H1 (cell line): ENCODE measurements at places on chromosomes 3 and 15.

- H3K4me1 ChIP-seq = no peaks in the 10 kb centered on the region
- no peak for DNase-seq
- no peak overlapping the region for H3K4me3 ChIP-seq
Observed at GRCh38 chr3:99473321-99473751, 165.1 kb upstream of the COL8A1 start.

DNA sequence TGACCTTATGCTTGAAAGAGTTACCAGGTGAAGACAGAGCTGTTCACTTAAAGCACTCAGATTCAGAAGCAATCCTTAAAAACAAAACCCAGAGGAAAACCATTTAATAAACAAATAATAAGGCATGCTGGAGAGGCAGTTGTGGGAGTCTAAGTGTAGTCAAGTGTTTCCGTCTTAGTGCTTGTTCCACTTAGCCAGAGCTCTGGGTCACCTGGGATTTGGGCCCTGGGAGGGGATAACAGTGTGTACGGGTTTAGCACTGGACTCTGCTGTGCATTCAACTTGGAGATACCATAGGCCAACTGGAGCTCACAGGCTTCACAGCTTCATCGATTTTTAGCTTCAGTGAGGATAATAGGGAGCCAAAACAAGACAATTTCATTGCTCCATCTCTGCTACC, 444.6 kb downstream of the CNTN4 start:
- no peak overlapping the region for H3K27ac ChIP-seq
- no peaks in the 10 kb centered on the region for H3K36me3 ChIP-seq
- H3K4me1 ChIP-seq = no peaks in the 10 kb centered on the region
- no peak for DNase-seq

- H3K4me3 ChIP-seq = no peak overlapping the region
- no peak overlapping the region for H3K27ac ChIP-seq
- H3K36me3 ChIP-seq = no peaks in the 10 kb centered on the region
- H3K4me1 ChIP-seq = peaks cover 8% of the 10 kb centered on the region
Observed at GRCh38 chr3:123387532-123387931, 61.4 kb downstream of the ADCY5 start.

DNA sequence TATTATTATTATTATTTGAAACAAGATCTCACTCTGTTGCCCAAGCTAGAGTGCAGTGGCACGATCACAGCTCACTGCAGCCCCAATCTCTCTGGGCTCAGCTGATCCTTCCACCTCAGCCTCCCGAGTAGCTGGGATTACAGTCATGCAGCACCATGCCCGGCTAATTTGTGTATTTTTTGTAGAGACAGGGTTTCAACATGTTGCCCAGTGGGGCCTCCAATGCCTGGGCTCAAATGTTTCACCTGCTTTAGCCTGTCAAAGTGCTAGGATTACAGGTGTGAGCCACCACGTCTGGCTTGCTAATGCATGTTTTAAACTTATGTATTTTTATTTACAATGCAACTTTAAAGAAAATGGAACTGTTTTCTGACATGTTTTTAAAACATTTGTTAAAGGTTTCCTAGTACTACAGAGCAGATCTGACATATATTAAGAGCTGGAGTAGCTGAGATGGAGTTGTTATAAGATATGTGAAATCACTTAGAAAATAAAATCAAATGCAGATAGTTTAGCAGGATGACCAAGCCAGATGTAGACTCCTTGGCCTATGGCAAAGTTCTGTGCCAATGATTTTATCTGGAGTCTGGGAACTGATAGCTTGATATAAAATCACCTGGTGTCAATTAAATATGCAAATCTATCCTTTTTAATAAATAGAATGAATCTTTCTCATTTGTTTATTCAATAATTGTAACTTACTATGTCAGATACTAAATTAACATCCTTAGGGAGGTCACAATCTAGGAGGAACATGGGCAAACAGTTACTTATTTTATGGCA, 310.1 kb upstream of the NAALADL2 start:
- no peaks in the 10 kb centered on the region for H3K4me1 ChIP-seq
- H3K4me3 ChIP-seq = no peak overlapping the region
- no peak overlapping the region for H3K27ac ChIP-seq
- no peaks in the 10 kb centered on the region for H3K36me3 ChIP-seq
- H3K27me3 ChIP-seq = no peaks in the 10 kb centered on the region
- DNase-seq = no peak

DNA sequence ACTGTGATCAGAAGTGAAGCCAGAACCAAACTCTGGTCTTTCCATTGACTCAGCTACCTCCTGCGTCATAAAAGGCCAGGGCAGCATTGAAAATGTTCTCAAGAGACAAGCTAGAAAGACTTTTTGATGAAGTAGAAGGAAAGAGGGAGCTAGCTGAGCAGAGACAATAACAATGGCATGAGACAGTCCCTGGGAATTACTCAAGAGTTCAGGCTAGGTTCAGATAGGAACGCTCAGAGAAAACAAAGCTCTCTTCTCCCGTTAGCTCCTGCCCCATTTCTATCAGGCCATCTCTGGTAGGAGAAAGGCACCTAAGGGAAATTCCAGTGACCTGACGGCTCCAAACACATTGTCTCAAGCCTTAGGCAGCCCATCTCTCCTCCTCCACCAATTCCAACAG, 7.0 kb upstream of the OXTR start:
- no peaks in the 10 kb centered on the region for H3K36me3 ChIP-seq
- H3K27me3 ChIP-seq = no peaks in the 10 kb centered on the region
- H3K4me3 ChIP-seq = no peak overlapping the region
- H3K4me1 ChIP-seq = no peaks in the 10 kb centered on the region
- DNase-seq = peak; percentile 28

GRCh38 chr15:73981761-73982221, 10.3 kb downstream of the STOML1 start:
- H3K27me3 ChIP-seq = no peaks in the 10 kb centered on the region; the same call in 1 of the 2 replicates
- H3K27ac ChIP-seq = no peak overlapping the region
- no peaks in the 10 kb centered on the region for H3K36me3 ChIP-seq
- DNase-seq = no peak
- no peak overlapping the region for H3K4me3 ChIP-seq

DNA sequence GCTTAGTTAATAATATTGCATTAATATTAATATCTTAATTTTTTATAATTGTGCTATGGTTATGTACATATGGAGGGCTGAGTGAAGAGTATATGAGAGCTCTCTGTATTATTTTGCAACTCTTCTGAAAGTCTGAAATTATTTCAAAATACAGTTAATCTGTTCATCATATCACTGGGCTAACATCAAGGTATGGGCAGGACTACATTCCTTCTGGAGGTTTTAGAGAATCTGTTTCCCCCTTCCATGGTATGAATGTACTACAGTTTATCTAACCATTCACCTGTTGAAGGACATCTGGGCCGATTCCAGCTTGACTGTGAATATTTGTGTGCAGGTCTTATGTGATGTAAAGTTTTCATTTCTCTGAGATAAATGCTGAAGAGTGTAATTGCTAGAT, 5.1 kb downstream of the IL20RB start:
- DNase-seq = no peak
- no peaks in the 10 kb centered on the region for H3K4me1 ChIP-seq
- no peak overlapping the region for H3K4me3 ChIP-seq
- H3K27ac ChIP-seq = no peak overlapping the region

- H3K27ac ChIP-seq = no peak within 1 kb of the TSS
- H3K4me1 ChIP-seq = peaks cover 12% of the 10 kb centered on the region
- peak; percentile 82 for DNase-seq
- peak within 1 kb of the TSS; percentile 72 for H3K4me3 ChIP-seq
- no peaks in the 10 kb centered on the region for H3K36me3 ChIP-seq
Observed at GRCh38 chr3:133038089-133038730, at the start of gene TMEM108. TSS of gene TMEM108 (plus strand) at chr3:133038391.

GRCh38 chr3:112619295-112619694, 21.6 kb downstream of the CCDC80 start:
- no peak overlapping the region for H3K27ac ChIP-seq
- peaks cover 4% of the 10 kb centered on the region for H3K4me1 ChIP-seq
- H3K4me3 ChIP-seq = no peak overlapping the region

DNA sequence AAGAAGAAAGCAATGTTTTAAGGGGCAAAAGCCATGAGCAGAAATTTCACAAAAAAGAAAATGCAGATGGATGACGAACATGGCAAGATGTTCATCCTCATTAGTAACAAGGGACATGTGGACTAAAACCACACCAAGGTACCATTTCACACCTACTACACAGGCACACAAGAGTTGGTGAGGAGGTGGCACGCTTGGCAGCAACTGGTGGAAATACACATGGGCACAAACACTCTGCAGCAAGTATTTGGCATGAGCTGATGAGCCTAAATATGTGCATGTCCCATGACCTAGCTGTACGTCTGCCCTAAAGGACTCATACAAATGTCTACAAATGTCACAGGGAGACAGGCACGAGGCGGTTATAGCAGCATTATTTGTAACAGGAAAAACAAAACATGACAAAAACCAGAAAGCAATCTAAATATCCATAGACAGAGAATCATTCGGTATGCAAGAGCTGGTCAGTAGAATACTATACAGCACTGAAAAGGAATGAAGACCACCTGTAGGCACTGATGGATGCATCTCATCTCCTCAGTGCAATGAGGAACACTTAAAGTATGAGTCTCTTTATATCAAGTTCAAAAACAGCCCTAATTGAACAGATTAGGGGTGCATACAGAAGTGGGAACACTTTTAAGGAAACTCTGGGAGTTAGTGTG, 11.5 kb upstream of the FBLN2 start:
- H3K27me3 ChIP-seq = no peaks in the 10 kb centered on the region
- H3K4me3 ChIP-seq = no peak overlapping the region
- DNase-seq = no peak
- no peak overlapping the region for H3K27ac ChIP-seq
- H3K36me3 ChIP-seq = no peaks in the 10 kb centered on the region

DNA sequence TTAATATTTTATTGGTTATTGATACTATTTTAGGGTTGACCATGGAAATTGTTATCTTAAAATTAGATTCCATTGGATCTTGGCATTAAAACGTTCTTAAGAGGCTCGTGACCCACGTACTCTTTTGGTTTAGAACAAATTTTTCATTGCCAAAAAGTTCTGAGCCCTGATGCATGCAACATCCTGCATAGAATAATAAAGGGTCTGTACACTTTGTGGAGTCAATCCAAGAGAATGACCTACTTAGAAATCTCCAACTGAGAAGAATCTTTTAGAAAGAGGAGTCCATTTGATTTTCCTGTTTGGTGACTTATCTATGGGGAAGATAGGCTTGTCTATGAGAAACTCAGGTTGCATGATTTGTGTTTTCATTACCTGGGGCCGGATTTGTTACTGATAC, 404.2 kb upstream of the RGMA start:
- H3K27ac ChIP-seq = no peak overlapping the region
- H3K27me3 ChIP-seq = no peaks in the 10 kb centered on the region
- no peak for DNase-seq
- peaks cover 4% of the 10 kb centered on the region for H3K4me1 ChIP-seq
- no peak overlapping the region for H3K4me3 ChIP-seq
- no peaks in the 10 kb centered on the region for H3K36me3 ChIP-seq

DNA sequence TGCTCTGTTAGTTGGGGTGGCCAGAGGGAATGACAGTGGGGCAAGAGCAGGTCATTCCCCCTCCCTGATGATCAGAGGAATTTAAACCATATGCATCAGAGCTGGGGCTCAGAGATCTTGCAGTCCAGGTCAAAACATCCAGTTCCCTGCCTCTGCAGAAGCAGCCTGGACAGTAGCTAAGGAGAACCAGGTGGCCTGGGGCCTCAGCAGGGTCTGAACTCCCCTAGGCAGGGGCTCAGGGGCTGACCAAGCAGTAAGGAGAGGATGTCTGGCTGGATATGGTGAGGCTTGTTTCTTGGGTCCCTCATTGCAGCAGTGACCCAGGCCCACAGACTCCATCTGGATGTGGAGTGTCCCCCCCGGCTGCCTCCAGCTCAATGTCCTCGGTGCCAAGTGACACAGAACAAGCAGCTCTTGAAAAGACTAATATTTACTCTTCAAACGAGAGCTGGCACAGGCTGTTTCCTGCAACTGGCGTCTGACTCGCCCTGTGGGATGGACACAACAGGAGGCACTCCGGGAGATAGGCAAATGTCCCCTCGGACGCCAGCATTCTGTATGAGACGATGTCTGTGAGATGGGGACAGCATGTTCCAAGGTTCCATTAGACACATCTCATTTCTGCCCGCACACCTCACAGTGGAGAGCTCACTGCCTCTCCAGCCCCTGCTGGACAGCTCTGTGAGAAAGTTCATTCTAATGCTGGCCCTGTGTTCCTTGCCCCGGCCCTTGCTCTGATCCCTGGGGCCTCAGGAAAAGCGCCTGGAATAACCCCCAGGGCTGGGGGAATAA, 37.1 kb downstream of the SEC22C start:
- H3K27me3 ChIP-seq = no peaks in the 10 kb centered on the region
- H3K4me3 ChIP-seq = no peak overlapping the region
- H3K36me3 ChIP-seq = peaks cover 3% of the 10 kb centered on the region
- H3K4me1 ChIP-seq = no peaks in the 10 kb centered on the region; the same call in 1 of the 2 replicates
- H3K27ac ChIP-seq = no peak overlapping the region

GRCh38 chr3:55185380-55185779, 257.5 kb upstream of the LRTM1 start:
- no peak overlapping the region for H3K4me3 ChIP-seq
- DNase-seq = no peak
- H3K4me1 ChIP-seq = no peaks in the 10 kb centered on the region
- no peaks in the 10 kb centered on the region for H3K36me3 ChIP-seq
- H3K27me3 ChIP-seq = no peaks in the 10 kb centered on the region

GRCh38 chr3:169034401-169034800, 629.1 kb downstream of the MECOM start:
- H3K36me3 ChIP-seq = no peaks in the 10 kb centered on the region
- no peak overlapping the region for H3K4me3 ChIP-seq
- no peak for DNase-seq
- no peak overlapping the region for H3K27ac ChIP-seq

- no peak overlapping the region for H3K4me3 ChIP-seq
- H3K27me3 ChIP-seq = no peaks in the 10 kb centered on the region
- no peak overlapping the region for H3K27ac ChIP-seq
- H3K36me3 ChIP-seq = no peaks in the 10 kb centered on the region
Observed at GRCh38 chr3:85912980-85913379, 954.2 kb downstream of the CADM2 start.

DNA sequence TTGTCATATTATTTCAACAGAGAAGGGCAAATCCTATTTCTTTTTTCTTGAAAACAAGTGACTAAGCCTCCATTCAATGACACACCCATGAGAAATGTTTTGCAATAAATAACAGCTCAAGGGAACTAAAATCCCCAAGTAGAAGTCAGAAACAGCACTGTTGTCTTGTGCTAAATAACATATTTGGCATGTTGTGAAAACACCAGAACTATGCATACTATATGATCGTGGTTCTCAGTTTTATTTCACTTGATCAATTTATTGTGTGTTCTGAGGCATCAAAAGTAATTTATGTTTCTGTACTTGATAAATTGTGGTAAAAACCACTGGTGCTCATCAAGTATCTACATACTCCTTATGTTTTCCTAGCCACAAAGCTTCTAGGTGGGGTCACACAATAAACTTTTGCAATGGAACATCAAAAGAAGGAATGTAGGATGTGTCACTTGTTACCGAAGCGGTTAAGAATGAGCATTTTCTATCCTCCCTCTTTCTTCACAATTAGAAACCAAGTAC, 691.7 kb upstream of the CBLB start:
- DNase-seq = no peak
- H3K36me3 ChIP-seq = no peaks in the 10 kb centered on the region
- no peaks in the 10 kb centered on the region for H3K27me3 ChIP-seq

- DNase-seq = no peak
- H3K4me3 ChIP-seq = no peak overlapping the region
- H3K4me1 ChIP-seq = peaks cover 23% of the 10 kb centered on the region
- H3K36me3 ChIP-seq = no peaks in the 10 kb centered on the region
- H3K27ac ChIP-seq = no peak overlapping the region
Observed at GRCh38 chr3:45639044-45639392, 44.5 kb downstream of the LIMD1 start.
